ENCODE measurements at places on chromosomes 11 and 22.

GRCh38 chr22:32801537-32802236, at the start of gene TIMP3:
TSS of gene TIMP3 (plus strand) at chr22:32801705. CDS start at chr22:32802002, 297 bp downstream.
- peak; percentile 74 for DNase-seq

DNA sequence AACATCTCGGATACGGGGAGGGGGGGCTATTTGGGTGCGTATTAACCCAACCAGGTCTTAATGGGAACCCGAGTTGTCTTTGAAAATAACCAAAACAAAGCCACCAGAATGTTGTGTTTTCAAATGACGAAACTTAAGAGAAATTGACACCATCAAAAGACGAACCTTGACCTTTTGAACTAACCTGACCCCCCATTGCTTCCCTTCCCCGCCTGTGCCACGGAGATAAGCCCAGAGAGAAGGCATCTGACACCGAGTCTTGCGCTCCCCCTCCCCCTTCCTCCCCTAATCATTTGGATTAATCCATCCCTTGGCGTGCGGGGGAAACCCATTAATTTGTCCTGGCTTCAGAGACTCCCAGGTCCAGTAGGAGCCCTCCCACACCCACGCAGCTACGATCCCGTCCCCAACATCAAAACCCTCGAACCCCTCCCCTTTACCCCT, 4.5 kb upstream of the GCAT start:
- DNase-seq: no peak

- DNase-seq: no peak
These were observed 6.5 kb downstream of the RTN3 start for GRCh38 chr11:63687845-63688244.

GRCh38 chr11:9757809-9758636, 94.1 kb downstream of the SWAP70 start:
- peak; percentile 90 for DNase-seq

DNA sequence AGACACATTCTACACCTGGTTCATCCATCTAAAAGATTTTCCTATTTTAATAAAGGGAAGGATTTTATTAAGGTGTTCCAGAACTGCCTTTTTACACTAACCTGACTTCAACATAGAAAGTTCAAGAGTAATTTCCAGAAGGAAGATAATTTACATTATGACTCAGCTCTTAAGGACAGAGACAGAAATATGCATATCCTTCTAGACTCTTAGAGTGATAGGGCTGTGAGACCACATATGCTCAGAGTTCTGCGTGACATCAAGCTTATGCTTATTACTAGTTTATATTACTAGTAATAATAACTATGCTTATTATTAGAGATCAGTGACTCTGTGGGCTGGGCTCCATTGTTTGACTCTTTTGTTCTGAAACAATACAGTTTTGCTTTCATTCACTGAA, 4.6 kb downstream of the PDGFD start:
- DNase-seq: no peak

GRCh38 chr22:35065796-35066218, at the start of gene ISX:
TSS of gene ISX (plus strand) at chr22:35066158. CDS start at chr22:35067088, 930 bp downstream.
- no peak for DNase-seq

DNA sequence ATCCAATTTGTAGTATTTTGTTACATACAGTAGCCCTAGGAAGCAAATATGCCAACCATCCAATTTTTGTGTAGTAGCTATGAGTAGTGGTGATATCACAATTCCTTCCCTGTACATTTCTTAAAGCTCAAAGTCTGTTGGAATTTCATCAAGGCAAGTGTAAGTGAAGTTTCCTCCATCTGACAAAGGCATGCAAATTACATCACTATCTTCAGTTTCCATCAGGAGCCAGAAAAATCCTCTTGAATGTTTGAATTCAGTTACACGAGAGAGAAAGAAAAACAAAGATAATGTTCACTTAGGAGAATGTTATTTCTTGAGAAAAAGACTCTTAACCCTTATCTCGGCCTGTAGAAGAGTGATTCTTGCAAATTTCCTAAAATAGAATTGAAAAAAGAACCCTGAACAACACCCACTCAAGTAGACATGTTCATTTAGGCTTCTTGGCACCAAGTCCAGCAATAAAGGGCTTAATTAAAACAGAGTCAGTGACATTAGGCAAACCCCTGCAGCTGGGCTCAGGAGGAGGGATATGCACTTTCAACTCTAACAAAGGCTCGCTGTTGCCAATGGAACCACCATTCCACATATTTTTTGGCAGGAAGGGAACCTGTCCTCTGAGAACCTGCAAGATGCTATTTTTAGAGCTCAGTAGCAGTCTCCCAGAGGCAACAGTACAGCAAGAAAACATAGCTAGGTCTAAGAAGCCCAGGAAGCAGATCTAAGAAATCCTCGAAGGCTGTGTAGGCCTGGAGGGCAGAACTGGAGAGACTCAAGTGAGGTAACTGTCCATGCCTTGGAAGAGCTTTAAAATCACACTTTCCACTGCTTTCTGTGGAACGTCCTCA, 144.6 kb downstream of the CCDC81 start:
- no peak for DNase-seq

DNA sequence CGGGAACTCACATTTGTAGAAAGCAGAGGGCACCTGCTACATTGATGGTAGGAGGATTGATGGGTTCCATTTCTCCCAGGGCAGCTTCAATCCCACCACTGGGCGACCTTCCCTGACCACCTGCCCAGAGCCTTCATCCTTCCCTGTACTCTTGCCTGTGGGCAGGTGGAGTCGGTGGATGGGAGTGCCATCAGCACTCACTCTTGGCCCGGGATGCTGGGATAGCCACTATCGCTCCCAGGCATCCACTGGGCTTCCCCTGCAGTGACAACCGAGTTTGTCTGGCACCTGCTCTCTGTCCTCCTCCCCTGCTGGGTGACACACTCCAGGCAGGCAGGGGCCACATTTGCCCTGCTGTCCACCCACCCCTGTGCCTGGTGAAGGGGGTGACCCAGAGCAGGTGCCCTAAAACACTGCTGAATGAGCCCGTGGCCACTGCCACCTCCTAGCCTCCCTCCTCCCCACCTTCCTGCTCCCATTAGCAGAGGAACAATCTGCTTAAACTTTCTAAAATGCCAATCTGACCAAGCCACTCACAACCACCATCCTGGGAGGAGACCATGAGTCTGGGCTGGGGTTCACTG, 604.7 kb downstream of the TBC1D22A start:
- DNase-seq: no peak

- no peak for DNase-seq
These were observed 1380.6 kb upstream of the RAG2 start for GRCh38 chr11:37978647-37979046.

- DNase-seq: peak; percentile 87
These were observed at the start of gene DKK3 for GRCh38 chr11:12007769-12008737. TSS of gene DKK3 (minus strand) at chr11:12008626. CDS start at chr11:12008582, 44 bp downstream.

GRCh38 chr11:67416416-67417335, 1.2 kb downstream of the CARNS1 start:
- peak; percentile 61 for DNase-seq

GRCh38 chr11:71338801-71339395, 86.5 kb upstream of the SHANK2 start:
- no peak for DNase-seq

DNA sequence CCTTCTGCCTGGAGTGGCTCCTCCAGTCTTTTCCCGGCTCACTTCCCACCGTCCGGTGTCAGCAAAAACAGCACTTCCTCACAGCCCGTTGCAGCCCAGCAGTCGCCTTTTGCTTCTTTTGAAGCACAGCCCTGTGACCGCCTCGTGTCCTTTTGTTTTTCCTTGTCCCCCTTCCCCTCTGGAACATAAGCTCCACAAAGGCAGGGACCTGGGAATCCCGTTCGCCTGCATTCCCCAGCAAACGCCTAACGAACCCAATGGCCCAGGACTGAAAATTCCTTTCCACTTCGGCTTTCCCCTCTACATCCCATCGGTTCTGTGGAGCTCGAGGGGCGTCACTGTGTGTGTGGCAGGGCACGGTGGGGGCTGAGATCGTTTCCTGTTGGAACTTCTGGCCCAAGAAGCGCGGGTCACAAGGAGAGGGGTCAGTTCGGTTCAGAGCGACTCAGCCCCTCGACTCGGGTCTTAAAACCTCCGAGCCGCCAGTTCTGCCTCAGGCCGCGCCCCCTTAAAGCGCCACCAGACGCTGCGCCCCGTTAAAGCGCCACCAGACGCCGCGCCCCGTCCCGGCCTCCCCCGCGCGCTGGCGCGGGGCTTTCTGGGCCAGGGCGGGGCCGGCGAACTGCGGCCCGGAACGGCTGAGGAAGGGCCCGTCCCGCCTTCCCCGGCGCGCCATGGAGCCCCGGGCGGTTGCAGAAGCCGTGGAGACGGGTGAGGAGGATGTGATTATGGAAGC, 841 bp downstream of the RIC8A start:
- DNase-seq: peak; percentile 97

DNA sequence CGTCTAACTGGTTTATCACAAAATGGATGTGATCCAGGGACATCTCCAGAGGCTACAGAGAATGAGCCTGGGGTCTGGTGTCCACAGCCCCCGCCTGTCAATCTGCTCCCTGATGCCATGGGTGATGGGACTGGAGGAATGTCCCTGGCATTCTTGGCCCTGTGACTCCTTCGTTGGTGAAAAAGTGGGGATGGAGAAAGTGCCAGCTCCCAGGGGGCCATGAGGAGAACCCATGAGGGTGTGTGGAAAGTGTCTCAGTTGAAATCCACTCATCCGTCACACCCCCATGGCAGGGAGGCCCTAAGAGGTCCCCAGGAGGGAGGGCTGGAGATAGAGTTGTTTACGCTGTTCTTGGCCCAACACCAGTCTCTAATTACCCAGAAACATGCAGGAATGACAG, 322.0 kb downstream of the CTTN start:
- DNase-seq: no peak

DNA sequence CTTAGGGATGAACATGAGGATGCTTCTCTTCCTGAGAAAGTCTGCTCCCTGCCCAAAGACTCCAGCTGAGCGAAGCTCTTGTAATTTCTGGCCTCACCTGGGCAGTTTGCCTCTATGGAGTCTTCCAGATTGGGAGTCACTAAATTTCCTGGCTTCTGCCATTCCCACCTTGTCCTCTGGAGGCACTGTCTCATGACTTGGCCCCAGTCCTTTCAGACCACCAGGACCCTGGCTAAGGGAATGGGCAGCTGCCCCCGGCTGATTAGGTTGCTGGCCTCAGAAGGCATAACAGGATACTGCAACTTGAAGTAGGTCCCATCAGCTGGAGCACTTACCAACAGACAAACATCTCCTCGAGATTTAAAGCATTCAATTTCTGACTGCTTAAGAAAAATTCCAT, 128.1 kb upstream of the SPON1 start:
- DNase-seq: no peak

- DNase-seq: no peak
These were observed 510.4 kb downstream of the BUD13 start for GRCh38 chr11:116262370-116262769.

All from upper lobe of left lung (tissue), 6 donors.